ELF-1 (cell line): ENCODE measurements at places on chromosomes 16 and 17.

DNA sequence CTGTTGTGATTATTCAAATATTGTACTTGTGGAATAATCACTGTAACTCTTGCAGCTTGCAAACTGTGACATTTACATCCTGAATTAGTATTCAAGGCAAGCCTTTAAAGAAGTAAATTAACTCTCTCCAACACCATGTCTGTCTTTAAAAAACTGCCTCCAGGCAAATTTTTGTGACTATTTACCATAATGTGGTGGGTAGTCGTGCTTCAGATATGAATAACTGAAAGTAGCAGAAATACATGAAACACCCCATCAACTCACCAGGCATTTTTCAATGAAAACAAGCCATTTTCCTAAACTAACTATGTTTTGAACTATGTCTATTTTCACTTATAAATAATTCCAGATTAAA, 217.4 kb upstream of the PSMD7 start:
- no peak for DNase-seq

- DNase-seq, result no peak
These were observed 9.2 kb upstream of the CES4A start for GRCh38 chr16:66979011-66979717.

- DNase-seq, result no peak
These were observed 5.5 kb downstream of the FOXC2 start for GRCh38 chr16:86572041-86572521.

DNA sequence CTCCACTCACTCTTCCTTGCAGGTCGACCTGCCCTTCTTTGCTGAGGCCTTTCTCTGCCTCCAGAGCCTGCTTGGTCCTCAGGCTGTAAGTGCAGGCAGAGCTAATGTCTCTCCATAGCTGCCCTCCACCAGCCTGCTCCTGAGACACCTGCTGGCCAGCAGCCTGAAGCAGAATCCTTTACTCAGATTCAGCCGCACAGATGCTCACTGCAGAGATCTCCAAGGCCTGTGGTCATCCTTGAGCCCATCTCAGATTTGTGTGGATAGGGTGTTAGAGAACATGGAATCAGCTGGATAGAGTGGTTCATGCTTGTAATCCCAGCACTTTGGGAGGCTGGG, 11.5 kb downstream of the DEXI start:
- DNase-seq, result no peak

DNA sequence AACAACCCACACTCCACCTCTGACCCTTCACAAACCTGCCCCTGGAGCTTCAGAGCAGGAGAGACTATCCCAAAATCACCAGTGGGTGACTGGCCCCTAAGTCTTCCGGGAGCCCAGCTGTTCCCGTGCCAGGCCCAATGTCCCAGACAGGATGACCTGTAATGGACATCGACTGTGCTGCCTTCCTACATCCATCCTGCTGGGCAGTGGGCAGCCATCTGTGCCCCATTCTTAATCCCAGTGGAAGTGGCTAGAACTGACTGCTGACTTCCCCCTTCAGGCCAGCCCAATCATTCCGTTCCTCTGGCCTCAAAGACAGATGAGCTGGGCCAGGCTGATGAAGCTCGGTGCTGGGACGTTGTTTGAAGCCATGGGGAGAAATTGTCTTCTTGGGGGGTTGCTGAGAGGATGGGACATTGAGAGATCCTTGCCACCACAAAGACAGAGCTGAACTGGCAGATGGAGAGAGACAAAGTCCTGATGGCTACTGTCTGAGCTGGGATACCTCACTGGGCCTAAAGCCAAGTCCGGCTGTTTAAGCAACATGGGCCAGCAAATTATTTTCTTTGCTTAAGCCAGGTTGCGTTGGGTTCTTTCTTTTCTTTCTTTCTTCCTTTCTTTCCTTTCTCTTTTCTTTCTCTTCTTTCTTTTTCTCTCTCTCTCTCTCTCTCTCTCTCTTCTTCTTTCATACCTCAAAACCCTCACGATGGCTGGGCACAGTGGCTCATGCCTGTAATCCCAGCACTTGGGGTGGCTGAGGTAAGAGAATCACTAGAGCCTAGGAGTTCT, 17.9 kb upstream of the ALOX15B start:
- DNase-seq, result no peak

GRCh38 chr17:63601439-63602371, 1.0 kb downstream of the TACO1 start:
- DNase-seq, result peak; percentile 23

DNA sequence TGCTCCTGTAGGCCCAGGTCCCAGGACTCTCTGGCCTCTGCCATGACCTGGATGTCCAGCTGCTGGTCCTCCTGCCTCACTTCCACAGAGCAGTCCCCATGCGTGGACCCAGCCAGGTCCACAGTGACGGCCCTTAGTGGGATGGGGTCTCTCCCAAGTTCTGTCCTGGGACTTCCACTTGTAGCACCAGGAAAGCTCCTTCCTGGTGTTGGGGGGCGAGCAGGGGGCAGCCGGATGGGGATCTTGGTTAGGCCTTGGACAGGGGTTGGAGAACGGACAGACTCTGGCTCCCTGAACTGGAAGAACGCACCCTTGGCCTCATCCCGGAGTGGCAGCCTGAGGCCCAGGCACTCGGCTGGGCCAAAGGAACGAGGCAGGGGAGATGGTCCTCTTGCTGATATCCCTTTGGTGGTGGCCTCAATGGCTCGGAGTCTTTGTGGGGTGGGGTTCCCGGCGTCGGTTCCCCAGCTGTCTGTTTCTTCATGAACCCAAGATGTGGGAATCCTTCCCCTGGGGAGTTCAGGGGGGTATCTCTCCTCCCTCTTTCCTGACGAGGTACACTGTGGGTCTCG, 7.2 kb downstream of the GAS2L2 start:
- no peak for DNase-seq
